Stomach (tissue), 19 donors: ENCODE measurements at places on chromosomes 4 and X. TPM values are rescaled to one million over a fixed set of nuclear protein-coding genes. Genes with fewer than 3 reads are reported as not detected.

GRCh38 chrX:71081330-71082123 lies 13.4 kb upstream of the SNX12 start:
- DNase-seq, result peak; percentile 29

DNA sequence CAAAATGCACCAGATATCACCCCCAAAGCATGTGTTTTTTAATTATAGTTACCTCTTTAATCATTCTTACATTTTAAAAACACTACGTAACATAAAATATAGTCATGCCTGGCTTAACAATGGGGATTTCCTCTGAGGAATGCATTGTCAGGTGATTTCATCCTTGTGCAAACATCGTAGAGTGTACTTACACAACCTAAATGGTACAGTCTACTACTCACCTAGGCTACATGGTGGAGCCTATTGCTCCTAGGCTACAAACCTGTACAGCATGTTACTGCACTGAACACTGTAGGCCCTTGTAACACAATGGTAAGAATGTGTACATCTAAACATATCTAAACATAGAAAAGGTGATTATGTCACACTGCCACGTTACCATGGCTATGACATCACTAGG lies 208.6 kb downstream of the SPOCK3 start:
- DNase-seq, result no peak

- DNase-seq, result no peak
Observed at GRCh38 chrX:19789376-19789775, 98.0 kb downstream of the SH3KBP1 start.

DNA sequence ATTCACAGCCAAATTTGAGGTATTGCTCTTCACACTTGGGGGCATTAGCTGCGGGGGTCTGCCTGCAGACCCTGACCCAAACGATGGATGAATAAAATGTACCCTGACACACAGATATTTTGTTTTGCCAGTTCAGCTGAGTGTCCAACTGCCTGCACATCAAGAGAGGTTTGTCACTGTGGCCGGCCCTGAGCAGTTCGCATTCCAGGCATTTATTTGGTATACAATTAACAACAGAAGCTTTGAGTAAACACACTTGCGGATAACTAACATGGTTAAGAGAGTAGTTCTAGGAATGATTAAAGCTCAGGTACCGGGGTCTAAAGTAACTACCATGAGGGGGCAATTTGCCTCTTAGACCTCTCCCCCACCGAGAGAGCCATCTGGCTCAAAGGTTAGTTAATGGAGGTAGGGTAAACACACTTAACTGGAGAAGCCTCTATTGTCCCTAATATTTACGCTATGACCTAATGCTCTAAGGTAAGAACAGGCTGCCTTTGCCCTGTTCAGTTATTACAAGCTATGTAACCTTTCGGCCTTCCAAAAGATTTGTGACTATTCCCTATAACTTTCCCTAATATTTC lies 162.0 kb downstream of the SNCA start:
- DNase-seq, result no peak

DNA sequence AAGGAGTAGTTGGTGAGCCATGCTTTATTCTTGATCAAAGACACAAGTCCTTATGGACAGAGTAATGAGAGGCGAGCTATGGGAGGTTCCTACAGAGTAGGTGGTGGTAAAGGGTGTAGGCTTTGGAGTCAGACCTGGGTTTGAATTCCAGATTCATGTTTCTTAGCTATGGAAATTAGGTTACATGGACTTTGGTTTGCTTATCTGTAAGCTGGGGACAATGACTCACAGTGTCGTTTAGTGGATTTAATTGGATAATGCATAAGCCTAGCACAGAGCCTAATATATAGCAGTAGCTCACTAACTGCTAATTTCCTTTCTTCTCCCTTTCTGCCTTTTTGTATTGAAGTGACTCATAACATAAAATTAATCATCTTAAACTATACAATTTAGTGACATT lies 5.0 kb upstream of the TRPC5 start:
- DNase-seq, result no peak

DNA sequence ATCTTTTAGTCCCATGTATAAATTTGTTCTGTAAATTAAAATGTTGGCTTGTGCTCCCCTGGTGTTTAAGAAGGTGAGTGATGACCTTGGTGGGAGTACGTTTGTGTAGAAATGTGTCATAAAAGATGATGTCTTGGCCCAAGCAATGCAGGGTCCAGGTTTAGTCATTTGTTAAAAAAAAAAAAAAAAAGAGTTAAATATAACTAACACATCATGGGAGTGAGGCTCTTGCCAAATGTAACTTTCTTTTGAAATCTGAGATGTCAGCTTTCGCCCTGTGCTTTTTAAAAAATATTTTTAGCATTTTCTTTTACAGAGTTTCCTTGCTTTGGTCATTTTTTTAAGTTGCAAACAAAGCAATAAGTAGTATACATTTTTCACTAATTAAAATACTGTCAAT lies 135.6 kb downstream of the FBXO8 start:
- DNase-seq, result peak; percentile 56

DNA sequence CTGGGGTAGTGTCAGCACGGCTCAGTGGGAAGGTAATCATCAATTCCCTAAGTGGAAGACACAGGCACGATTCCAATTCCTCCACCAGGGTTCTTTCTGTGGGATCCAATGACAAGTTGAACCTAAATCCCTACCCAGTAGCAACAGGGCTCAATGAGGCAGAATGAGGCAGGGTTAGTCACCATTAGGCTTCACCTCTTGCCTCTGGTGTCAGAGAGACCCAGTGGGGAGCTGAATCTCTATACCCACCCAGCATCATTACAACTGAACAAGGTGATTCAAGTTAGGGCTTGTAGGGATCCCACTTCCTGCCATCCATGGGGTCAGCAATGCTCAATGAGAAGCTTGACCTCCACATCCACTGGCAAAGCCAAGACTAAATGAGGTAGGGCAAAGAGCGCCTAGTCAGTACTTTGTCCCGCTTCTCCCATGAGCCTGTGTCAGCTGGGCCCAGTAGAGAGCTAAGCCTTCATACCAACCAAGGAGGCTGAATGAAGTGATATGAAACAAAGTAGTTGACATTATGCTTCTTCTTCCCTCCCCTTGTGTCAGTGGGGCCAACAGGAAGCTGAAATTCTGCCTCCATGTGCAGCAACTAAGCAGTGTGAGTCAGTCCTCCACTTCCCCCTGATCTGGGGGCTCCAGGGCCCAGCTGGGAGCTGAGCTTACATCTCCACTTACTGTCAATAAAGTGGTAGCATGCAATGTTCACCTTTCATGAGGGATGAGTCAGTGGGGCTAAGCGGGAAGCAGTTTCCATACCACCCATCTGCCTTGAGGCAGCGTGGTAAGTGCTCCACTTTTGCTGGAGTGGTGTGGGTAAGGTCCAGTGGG lies 36.4 kb upstream of the RBM41 start:
- no peak for DNase-seq

GRCh38 chrX:20015945-20016615 lies 25.2 kb upstream of the BCLAF3 start:
- DNase-seq, result no peak

- no peak for DNase-seq
Observed at GRCh38 chr4:165398570-165398969, 19.8 kb downstream of the CPE start.

GRCh38 chr4:89765966-89766365 lies 71.0 kb downstream of the SNCA start:
- DNase-seq, result peak; percentile 77

GRCh38 chr4:107018344-107018735 lies 17.8 kb downstream of the DKK2 start:
- DNase-seq, result no peak

- DNase-seq, result no peak
Observed at GRCh38 chrX:57422289-57422688, 135.8 kb downstream of the FAAH2 start.

- peak; percentile 51 for DNase-seq
Observed at GRCh38 chr4:123877551-123877950, 481.0 kb downstream of the SPRY1 start.

DNA sequence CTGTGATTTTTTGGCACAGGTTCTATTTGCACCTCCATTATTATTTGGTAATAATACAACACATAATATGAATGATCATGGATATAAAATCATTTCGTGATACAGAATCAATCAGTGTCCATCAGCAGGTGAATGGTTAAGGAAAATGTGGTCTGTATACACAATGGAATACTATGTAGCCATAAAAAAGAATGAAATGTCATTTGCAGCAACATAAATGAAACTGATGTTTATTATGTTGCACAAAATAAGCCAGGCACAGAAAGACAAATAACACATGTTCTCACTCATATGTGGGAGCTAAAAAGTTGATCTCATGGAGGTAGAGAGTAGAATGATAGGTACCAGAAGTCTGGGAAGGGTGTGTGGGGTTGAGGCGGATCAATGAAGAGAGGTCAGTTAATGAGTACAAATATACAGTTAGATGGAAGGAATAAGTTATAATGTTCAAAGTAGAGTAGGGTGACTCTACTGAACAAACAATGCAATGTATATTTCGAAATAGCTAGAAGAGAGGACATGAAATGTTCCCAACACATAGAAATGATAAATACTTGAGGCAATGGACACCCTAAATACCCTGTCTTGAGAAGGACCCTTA lies 1.1 kb upstream of the SMARCA1 start:
- DNase-seq, result no peak

- no peak for DNase-seq
Observed at GRCh38 chrX:12159799-12160198, 21.5 kb downstream of the FRMPD4 start.

DNA sequence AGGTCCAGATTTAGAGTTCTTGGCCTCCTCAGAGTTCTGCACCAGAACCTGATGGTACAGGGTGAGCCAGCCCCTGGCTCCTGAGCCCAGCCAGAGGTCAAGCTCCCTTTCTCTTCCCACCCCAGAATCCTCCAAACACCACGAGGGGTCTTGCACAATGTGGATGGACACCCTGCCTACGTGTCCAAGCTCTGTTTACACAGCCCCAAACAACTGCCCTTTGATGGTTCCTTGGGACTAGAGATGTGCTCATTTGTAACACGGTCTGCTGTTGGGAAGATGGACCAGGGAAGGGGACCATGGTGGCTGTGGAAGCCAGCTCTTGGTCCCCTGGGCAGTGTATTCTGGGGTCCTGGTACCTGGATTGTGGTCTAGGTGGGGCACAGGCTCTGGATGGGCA lies 40.0 kb upstream of the RPS6KA3 start:
- DNase-seq, result no peak

- no peak for DNase-seq
Observed at GRCh38 chr4:132691026-132691425, 458.1 kb upstream of the PCDH10 start.

- DNase-seq, result no peak
Observed at GRCh38 chr4:147691820-147692219, 7.9 kb upstream of the PRMT9 start.

DNA sequence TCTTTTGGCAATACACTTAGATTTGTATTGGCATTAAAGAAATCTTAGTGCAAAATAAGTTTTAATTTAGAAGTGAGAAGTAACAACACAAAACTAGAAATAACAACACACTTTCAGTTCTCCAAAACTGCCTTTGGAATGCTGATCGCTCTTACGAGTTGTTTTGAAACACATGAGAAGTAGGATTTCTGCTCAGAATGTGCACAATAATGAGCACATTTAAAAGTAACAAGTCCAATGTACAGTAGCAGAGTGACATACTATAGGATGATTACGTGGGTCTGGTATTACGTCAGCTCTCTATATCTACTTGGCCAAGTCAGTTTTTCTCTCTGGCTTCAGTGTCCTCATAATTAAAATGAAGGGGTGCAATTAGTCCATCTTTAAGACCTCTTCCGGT lies 164.8 kb downstream of the CHM start:
- DNase-seq, result no peak

- no peak for DNase-seq
Observed at GRCh38 chrX:74606342-74606741, 8.1 kb downstream of the RLIM start.

DNA sequence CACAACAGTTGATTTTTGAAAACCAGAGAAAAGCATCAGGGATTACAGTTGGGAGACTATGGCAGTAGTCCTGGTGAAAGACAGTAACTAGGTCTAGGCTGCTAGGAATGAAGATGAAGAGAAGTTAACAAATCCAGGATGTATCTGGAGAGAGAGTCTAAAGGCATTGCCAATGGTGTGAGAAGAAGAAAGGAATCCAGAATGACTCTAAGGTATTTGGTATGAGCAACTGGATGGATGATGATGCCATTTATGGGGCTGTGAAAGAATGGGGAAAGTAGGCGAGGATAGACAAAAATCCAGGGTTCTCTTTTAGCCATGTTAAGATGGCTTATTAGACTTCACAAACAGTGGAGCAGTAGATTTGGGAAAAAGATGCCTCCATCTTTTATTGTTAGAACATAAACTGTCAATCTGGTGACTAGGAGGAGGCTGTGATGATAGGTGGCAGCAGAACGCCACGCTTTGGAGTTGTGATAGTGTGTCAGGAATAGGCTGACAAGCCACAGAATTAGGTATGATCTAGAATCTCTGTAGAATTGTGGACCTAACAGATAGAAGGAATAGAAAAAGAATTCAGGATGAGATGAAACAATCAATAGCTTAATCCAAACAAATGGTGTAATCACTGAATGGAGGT lies 27.3 kb upstream of the JADE1 start:
- peak; percentile 46 for DNase-seq

- DNase-seq, result peak; percentile 35
Observed at GRCh38 chr4:173448608-173449379, 49.9 kb upstream of the SCRG1 start.

DNA sequence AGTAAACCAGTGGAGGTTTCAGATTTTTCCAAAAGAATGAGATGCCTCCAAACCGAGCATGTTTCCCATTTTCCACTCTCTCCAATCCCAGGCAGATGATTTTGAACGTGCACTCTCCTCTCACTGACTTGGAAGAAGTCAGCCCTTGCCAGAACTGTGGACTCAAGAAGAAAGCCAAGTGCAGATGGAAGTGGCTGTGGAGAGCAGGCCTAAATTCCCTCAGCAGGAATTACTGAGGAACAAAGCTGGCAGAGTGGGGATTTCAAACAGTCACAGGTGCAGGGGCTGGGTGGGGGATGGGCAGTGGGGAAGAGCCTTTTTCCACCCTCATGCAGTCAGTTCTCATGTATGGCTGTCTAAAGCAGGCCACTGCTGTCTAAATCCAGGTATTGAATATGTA lies 83.5 kb upstream of the PLAC1 start:
- no peak for DNase-seq

- no peak for DNase-seq
Observed at GRCh38 chrX:72122621-72123337, 8.9 kb downstream of the RTL5 start.

LIAS gene
- total RNA-seq, result 12.3 TPM

XAGE1A gene
- total RNA-seq, result not detected

USP17L18 gene
- not detected for total RNA-seq

PRPS2 gene
- total RNA-seq, result 94.2 TPM

SYTL4 gene
- 12.0 TPM for total RNA-seq

DUX4 gene
- total RNA-seq, result not detected
